RWPE1 (cell line): ENCODE measurements at places on chromosomes 4 and X.

DNA sequence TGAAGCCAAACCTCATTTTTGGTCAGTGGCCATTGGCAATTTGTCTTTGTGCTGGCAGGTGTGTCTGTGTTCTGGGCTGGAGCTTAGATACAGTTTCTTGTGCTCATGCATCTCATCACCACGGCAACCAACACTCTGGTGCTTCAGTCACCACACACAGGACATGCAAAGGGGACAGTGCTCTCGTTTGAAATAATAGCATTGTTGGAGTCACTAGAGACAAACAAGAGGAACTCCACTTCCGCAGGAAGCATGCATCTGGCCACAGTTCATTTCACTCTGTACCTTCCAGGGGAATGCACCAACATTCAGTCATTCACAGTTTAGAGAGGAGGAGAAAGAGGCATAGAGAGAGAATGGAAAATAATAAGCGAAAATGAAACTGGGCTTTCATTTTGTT lies 267.4 kb downstream of the ANK2 start:
- no peak for DNase-seq

DNA sequence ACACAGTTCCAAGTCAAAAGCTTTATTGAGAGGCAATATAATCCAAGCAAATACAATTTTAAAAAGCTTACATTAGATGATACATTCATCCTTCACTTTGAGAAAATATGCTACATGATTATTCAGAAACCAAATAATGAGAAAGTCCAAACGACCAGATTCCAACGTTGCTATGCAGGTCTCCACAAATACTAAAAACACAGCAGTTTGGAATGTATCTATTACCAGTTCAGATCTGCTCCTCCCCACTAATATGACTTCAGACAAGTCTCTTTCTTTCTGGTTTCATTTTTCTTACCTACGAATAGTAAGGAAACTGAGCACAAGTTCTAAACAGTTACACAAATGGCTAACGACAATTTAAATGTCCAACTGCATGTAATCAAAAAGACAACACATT lies 9.5 kb downstream of the NAF1 start:
- DNase-seq, result peak; percentile 36

DNA sequence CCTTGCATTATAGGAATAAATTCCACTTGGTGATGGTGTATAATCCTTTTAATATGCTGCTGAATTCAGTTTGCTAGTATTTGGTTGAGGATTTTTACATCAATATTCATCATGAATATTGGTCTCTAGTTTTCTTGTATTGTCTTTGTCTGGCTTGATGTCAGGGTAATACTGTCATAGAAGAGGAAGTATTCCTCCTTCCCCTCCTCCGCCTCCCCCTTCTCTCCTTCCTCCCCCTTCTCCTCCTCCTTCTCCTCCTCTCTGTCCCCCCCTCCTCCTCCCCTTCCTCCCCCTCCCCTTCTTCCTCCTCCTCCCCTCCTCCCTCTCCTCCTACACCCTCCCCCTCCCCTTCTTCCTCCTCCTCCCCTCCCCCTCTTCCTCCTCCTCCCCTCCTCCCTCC lies 65.8 kb downstream of the RGS12 start:
- no peak for DNase-seq

DNA sequence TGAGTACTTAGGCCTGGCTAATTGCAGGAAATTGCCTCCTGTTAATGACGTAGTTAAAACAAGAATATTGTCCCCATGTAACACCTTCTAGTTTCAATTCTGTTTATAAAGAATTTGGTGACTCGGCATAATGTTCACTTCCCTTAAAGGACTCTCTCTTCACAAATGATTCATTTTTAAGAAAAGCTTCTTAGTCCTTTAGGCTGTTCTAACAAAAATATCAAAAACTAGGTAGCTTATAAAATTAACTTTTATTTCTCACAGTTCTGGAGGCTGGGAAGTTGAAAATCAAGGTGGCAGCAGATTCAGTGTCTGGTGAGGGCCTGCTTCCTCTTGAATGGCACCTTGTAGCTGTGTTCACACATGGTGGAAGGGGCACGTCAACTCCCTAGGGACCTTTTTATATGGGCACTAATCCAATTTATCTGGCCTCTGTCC lies 23.8 kb downstream of the COL25A1 start:
- no peak for DNase-seq

DNA sequence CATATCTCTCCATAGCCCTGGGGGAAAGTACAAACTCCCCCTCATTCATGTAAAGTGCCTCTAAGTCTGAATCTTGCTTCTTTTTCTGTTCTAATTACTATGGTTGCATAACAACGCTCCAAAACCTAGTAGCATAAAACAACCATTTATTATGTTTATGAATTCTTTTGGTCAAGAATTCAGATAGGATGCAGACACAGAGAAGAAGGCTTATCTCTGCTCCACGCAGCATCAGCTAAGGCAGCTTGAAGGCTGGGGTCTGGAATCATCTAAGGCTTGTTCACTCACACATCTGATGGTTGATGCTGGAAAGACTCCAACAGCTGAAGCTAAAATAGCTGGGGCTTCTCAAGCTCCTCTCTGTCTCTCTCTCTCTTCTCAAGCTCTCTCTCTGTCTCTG lies 564.5 kb downstream of the ZNF674 start:
- no peak for DNase-seq

DNA sequence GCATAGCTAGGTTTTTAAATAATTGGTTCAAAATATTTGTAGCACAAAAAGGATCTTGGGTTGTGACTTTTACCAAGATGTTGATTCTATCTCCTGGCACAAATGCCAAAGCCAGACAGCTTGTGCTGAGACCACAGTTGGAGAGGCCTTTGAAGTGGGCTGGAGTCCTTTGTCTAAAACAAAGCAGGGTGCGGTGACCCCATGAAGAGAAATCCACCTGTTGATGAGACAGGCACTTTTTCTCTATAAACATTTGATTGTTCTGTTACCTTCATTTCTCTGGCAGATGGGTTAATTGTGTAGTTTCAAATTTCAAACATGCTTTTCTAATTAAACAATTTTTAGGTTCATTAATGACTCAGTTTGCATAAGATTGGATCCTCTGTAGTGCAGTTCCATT lies 56.7 kb downstream of the STOX2 start:
- no peak for DNase-seq

GRCh38 chr4:165415910-165416309 lies 37.1 kb downstream of the CPE start:
- DNase-seq, result no peak

GRCh38 chr4:41701983-41702382 lies 46.5 kb downstream of the PHOX2B start:
- DNase-seq, result peak; percentile 31

- DNase-seq, result no peak
These were observed 833.1 kb upstream of the GRID2 start for GRCh38 chr4:91470671-91471070.

DNA sequence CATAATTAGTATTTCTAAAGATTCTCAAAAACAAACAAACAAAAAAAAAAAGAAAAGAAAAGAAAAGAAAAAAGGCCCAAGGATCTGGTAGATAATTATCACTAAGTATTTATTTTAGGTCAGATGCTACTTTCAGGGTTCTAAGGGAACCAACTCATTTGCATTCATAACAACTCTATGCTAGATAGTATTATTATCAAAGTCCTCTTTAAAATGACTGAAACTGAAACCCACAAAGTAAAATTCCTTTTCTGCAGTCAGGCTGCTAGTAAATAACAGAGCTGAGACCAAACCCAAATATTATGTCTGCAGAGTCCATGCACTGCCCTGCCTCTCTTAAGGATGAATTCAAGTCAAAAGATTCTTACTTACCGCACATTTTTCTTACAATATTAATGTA lies 38.3 kb upstream of the MAPK10 start:
- no peak for DNase-seq

DNA sequence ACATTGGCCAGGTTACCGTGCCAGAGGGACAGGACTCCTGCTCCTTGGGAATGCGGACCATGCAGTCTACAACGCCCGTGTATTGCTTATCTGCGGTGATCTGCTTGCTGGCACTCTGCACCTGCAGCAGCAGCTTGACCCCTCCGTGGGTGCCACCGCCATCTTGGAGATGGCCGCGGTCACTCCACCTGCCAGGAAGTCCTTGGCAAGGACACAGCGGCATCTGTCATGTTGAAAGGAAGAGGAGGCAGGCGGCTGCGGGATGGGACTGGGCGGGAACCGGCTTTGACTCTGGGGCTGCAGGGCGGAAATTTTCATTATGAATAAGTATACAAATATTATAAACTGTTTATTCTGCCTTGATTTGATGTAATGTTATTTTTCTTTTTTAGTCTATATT lies 63.4 kb downstream of the F11 start:
- DNase-seq, result no peak

GRCh38 chrX:153494541-153495361 lies at the start of gene BGN:
Gene BGN, plus strand, starts transcription at chrX:153494980. Its CDS starts 9,652 bp downstream, at chrX:153504632.
- no peak for DNase-seq

DNA sequence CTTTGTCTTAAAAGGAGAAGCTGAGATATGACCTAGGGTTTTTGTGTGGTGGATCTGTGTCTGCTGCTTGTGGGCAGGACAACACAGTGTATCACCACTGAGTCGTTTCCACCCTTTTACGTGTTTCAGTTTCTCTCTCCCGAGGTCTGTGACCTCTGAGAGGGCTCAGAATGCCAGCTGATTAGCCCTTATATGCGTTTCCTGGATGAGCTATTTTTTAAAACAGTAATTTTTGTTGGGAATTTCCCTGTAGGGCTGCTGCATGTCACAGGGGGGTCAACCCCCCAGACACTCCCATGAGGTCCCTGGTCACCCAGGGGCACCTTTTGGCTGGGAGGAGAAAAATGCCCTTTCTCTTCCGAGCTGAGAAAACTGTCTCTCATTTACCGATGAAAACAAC lies 170.4 kb upstream of the CASK start:
- DNase-seq, result no peak

- DNase-seq, result no peak
These were observed 266.1 kb downstream of the GRIA3 start for GRCh38 chrX:123450222-123450621.

DNA sequence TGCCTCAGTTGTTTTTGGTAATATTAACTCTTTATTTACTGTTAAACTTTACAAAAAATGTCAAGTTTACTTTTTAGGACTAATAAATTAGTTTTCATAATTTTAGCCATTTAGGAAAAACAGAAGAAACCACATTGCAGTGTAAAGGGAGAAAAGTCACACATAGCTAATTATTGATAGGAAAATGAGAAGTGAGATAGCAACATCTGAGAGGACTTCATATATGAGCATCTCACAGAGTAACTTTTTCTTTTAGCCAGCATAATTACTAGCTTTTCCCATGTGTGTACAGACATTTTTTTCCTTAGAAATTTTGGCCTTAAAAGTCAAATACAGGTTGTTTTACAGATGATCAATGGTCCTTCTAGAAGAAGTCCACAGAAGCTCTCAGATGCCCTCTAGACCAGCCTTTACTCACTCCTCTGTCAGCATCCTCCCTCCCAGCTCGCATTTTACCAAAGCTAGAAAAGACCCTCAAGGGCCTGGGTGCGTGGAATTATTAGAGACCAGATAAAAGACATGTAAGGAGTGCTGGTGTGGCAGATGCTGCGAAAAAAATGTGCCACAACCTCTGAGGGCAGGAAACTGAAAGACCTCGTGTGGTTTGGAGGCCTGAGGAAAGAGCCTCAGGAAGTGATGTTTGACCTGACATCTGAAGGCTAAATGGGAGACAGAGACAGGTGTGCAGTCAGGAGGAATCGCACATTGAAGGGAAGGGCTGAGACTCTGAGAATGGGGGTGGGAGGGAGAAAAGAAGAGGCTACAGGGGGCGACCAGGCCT lies 156.9 kb downstream of the CBR4 start:
- DNase-seq, result no peak

DNA sequence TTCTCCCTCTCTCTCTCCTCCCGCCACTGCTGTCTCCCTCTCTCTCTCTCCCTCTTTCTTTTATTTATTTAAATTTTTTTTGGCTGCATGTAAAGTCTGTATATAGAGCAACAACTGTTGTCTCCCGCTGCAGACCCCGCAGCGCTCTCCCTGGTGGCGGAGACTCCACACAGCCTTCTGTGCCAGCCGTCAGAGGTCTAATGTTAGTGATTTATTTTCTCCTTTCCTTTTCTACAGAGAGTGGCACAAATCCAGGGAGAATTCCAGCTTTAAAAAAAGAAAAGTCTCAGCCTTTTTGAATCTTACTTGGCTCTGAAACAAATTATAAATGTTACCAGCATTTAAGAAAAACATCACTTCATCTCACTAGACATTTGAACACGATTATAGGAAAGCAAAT lies 106.2 kb downstream of the FAM9B start:
- DNase-seq, result no peak
